Uterus (tissue), 4 donors: ENCODE measurements at places on chromosomes 12 and 14. TPM values are rescaled to one million over a fixed set of nuclear protein-coding genes. Genes with fewer than 3 reads are reported as not detected.

Gene TUBA1B
- 912 TPM for total RNA-seq

Gene MORN3
- not detected for total RNA-seq

Gene XPOT
- total RNA-seq, result 58.2 TPM

Gene STRAP
- total RNA-seq, result 52.6 TPM

- DNase-seq, result no peak
- no peak overlapping the region for H3K4me3 ChIP-seq
- H3K27ac ChIP-seq, result no peak overlapping the region
- no peaks in the 10 kb centered on the region for H3K36me3 ChIP-seq
Observed at GRCh38 chr14:46230540-46230939, 421.0 kb downstream of the RPL10L start.

- H3K27me3 ChIP-seq, result no peaks in the 10 kb centered on the region
- no peaks in the 10 kb centered on the region for H3K4me1 ChIP-seq
- no peaks in the 10 kb centered on the region for H3K36me3 ChIP-seq
- DNase-seq, result no peak
- H3K4me3 ChIP-seq, result no peak overlapping the region
Observed at GRCh38 chr14:80698974-80699373, 242.6 kb downstream of the CEP128 start.

Gene FAR2
- total RNA-seq, result 8.5 TPM

GRCh38 chr12:94340573-94340972 lies 119.1 kb downstream of the CEP83 start:
- H3K27me3 ChIP-seq, result no peaks in the 10 kb centered on the region
- no peak overlapping the region for H3K4me3 ChIP-seq
- H3K27ac ChIP-seq, result no peak overlapping the region
- H3K36me3 ChIP-seq, result no peaks in the 10 kb centered on the region
- no peak for DNase-seq

DNA sequence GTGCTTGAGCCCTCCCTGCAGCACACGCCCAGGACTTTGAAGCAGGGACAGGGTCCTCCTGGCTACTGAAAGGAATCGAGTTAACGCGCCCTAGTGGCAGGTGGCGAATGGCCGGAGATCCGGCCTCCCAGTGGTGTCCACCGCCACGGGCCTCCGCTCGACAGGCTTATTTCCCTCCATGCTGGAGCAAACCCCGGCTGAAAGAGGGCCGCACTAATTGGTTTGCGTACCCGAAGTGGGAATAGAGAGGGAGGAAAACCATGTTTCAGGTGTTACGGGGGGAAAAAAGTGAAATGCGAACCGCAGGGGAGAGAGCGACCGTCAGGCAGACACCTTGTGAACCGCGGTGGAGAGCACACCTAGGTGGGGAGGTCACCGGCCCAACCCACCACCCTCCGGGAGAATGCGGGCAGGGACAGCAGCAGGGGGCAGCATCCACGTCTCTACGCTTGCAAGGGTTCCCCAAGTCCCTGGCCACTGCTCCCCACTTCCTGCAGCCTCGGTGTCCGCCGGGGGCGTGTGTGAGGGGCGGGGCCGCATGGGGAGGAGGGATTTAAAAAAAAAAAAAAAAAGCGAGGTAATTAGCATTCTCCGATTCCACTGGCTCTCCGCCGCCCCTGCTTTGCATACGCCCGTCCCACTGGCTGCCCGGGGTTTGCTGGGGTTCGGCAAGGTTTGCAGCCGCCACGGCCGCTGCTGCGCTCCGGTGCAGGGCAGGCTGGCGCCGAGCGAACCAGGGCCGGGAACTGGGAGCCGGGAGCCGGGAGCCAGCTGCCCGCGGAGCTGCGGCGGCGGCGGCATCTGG lies 224.6 kb upstream of the CRY1 start:
- H3K36me3 ChIP-seq, result no peaks in the 10 kb centered on the region
- peak overlapping the region; percentile 23 for H3K4me3 ChIP-seq
- DNase-seq, result no peak

- DNase-seq, result no peak
- no peaks in the 10 kb centered on the region for H3K4me1 ChIP-seq
- no peak overlapping the region for H3K4me3 ChIP-seq
- no peak overlapping the region for H3K27ac ChIP-seq
- no peaks in the 10 kb centered on the region for H3K36me3 ChIP-seq
Observed at GRCh38 chr14:79352076-79352630, 859.2 kb downstream of the DIO2 start.

DNA sequence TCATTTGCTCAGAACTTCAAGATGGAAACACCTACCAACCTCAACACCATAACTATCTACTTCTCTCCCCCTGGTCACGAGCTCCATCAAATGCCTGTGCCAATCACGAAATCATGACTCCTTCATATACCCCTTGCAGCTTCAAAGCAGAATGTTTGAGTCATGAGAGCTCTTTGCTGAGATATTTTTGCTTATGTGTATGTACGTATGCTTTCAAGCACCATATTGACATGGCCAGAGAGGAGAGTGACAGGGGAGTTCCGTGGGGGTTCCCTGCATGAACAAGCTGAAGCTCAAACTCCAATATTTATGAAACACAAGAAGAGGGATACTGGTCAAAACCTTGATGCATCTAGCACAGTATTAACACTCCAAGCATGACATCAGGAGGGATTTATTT lies 374.4 kb downstream of the DPF3 start:
- H3K4me1 ChIP-seq, result no peaks in the 10 kb centered on the region
- no peaks in the 10 kb centered on the region for H3K27me3 ChIP-seq
- no peak for DNase-seq
- no peak overlapping the region for H3K27ac ChIP-seq

Gene ANKRD33
- total RNA-seq, result 2.9 TPM

GRCh38 chr14:91575469-91576208 lies 65.5 kb upstream of the PPP4R3A start:
- no peaks in the 10 kb centered on the region for H3K27me3 ChIP-seq
- H3K4me1 ChIP-seq, result no peaks in the 10 kb centered on the region
- no peak for DNase-seq
- H3K27ac ChIP-seq, result no peak overlapping the region

Gene SERPINA9
- not detected for total RNA-seq

Gene MYH6
- total RNA-seq, result not detected

- no peaks in the 10 kb centered on the region for H3K27me3 ChIP-seq
- H3K4me1 ChIP-seq, result no peaks in the 10 kb centered on the region
- DNase-seq, result no peak
- no peak overlapping the region for H3K27ac ChIP-seq
Observed at GRCh38 chr14:71430678-71431376, 501.4 kb upstream of the RGS6 start.

Gene PROX2
- not detected for total RNA-seq

Gene RAB21
- total RNA-seq, result 34.8 TPM

GRCh38 chr14:99786511-99786989 lies 6.7 kb upstream of the EML1 start:
- no peaks in the 10 kb centered on the region for H3K36me3 ChIP-seq
- no peak for DNase-seq
- no peak overlapping the region for H3K27ac ChIP-seq

DNA sequence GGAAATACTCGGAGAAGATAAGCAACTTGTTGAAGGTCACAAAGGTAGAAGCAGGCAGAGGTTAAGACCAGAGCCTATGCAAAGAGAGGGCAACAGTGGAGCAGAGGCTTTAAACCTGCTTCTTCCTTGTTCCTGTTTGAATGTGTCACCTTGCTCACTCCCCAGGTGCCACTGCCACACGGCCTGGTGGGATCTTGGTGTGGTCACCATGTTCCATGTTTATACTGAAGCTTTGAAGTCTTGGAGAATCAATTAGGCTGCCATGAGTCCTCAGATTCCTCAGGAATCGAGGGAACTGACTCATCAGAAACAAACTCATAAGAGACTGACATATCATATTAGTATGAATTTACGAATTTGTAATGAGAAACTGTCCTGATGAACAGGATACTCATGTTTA lies 46.8 kb downstream of the IQSEC3 start:
- H3K4me1 ChIP-seq, result no peaks in the 10 kb centered on the region
- H3K27me3 ChIP-seq, result no peaks in the 10 kb centered on the region
- no peak overlapping the region for H3K27ac ChIP-seq
- DNase-seq, result no peak
- H3K4me3 ChIP-seq, result no peak overlapping the region
- H3K36me3 ChIP-seq, result no peaks in the 10 kb centered on the region

DNA sequence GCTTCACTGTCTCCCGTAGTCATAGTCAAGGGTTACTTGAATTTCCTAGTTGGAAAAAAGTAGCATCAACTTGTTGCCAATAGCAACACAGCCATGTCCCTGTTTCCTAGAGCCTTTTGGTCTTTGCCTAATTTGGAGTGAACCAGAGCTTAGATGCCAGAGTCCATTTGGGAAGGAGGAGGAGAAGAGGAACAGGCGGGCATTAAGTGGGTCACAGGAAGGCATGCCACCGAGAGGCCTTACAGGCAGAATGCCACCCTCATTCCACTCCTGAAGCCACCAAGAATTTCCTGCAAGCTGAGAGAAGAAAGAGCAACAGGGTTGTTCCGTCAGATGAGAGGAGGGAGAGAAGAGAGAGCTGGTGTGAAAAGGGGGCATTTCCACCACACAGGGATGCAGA lies 339.5 kb downstream of the DPF3 start:
- H3K27ac ChIP-seq, result no peak overlapping the region
- DNase-seq, result no peak
- no peaks in the 10 kb centered on the region for H3K4me1 ChIP-seq
- H3K36me3 ChIP-seq, result no peaks in the 10 kb centered on the region
- H3K27me3 ChIP-seq, result no peaks in the 10 kb centered on the region

DNA sequence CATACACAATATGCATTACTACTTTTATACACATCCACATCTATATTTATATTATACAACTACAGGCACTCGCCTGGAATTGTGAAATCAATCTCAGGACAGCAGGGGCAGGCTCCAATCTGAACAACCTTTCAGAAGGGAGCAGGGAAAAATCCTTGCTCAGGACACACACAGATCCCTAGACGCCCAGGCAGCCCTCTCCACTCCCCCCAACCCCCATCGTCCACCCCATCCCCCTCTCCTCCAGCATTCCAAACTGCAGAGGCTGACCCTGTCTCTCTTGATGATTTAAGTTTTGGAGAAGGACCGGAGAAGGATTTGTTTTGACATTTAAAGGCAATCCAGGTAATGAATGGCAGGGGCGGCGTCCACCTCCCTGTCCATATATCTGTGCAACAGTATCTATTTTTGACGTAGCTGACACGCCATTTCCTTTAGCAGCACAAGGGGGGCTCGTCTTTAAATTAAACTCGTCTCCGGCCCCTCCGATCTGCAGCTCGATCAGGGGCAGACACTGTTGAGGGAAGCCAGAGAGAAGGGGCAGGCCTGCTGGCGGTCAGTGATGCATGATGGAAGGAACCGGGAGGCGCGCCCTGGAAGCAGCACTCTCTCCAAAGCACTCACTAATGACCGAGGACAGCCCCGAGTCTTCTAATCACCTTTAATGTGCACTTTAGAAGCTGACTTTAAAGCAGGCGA lies 95.0 kb upstream of the TBX5 start:
- H3K27ac ChIP-seq, result no peak overlapping the region
- peaks cover 3% of the 10 kb centered on the region for H3K27me3 ChIP-seq
- no peaks in the 10 kb centered on the region for H3K4me1 ChIP-seq
- no peak overlapping the region for H3K4me3 ChIP-seq

DNA sequence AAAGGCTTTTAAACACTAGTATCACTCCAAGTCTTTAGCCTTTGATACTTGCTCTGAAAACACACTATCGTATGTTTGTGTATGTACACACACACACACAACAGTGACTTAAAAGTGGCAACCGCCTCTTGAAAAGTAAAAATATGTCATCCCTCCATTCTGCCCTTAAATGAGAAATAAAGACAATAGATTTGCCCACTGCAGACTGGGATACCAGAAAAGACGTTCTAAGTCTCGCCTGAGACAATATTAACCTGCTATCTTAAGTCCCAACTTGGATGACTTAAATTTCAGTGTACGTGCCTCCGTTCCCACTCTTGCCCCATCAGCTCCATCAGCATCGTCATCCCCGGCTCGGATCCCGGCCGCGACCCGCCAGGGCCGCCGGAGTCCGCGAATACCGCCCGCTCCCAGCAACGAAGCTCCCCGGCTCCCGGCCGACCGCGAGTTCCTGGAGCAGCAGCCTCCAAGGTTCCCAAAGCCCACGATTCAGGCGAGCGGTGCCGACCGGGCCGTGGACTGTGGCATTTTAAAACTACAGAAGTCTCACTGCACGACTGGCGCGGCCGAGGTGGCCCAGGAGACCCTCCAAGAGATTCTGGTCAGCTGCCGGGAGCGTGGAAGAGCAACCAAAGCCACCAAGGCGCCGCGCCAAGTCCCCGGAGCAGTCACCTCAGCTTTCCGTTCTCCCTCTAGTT lies 2.8 kb upstream of the ARID2 start:
- peak overlapping the region; percentile 100 for H3K27ac ChIP-seq
- H3K36me3 ChIP-seq, result no peaks in the 10 kb centered on the region
- peak; percentile 58 for DNase-seq
- H3K27me3 ChIP-seq, result no peaks in the 10 kb centered on the region

GRCh38 chr12:28507867-28508266 lies 317.6 kb downstream of the CCDC91 start:
- no peak overlapping the region for H3K4me3 ChIP-seq
- no peaks in the 10 kb centered on the region for H3K36me3 ChIP-seq
- H3K27me3 ChIP-seq, result no peaks in the 10 kb centered on the region
- H3K4me1 ChIP-seq, result no peaks in the 10 kb centered on the region
- no peak for DNase-seq

GRCh38 chr12:108182096-108182495 lies 53.0 kb downstream of the WSCD2 start:
- no peak overlapping the region for H3K27ac ChIP-seq
- H3K4me3 ChIP-seq, result no peak overlapping the region
- DNase-seq, result no peak
- no peaks in the 10 kb centered on the region for H3K36me3 ChIP-seq

- H3K27me3 ChIP-seq, result no peaks in the 10 kb centered on the region
- no peaks in the 10 kb centered on the region for H3K4me1 ChIP-seq
- no peaks in the 10 kb centered on the region for H3K36me3 ChIP-seq
- H3K27ac ChIP-seq, result no peak overlapping the region
- DNase-seq, result no peak
- H3K4me3 ChIP-seq, result no peak overlapping the region
Observed at GRCh38 chr14:32104803-32105202, 27.7 kb downstream of the ARHGAP5 start.

Gene GUCY2C
- not detected for total RNA-seq

- H3K4me1 ChIP-seq, result no peaks in the 10 kb centered on the region
- no peaks in the 10 kb centered on the region for H3K36me3 ChIP-seq
- no peaks in the 10 kb centered on the region for H3K27me3 ChIP-seq
- H3K4me3 ChIP-seq, result no peak overlapping the region
- no peak overlapping the region for H3K27ac ChIP-seq
Observed at GRCh38 chr14:102034301-102034700, 52.5 kb downstream of the HSP90AA1 start.
